Sciatic nerve (tissue), 2 donors: ENCODE measurements at places on chromosomes 5 and 9.
A peak's percentile ranks its signal among the peaks of the same experiment; 100 is the strongest.

DNA sequence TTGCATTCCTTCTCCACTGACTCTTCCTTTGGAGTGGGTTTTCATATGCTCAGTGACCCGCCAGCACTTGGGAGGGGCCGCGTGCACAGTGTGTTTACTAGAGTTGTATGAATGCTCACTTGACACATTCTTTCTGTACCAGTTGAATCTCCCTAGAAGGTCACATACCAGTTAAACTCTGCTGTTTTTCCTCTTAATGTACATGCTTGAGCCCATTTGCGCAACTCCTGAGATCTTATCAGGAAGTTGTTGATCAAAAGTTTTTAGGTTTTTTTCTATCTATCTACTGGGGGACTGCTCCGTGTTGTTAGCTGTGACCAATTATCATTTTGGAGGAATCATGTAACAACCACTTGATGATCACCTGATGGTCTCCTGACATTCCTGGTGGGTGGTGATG is 392.7 kb downstream of the CDH9 start:
- DNase-seq: no peak

DNA sequence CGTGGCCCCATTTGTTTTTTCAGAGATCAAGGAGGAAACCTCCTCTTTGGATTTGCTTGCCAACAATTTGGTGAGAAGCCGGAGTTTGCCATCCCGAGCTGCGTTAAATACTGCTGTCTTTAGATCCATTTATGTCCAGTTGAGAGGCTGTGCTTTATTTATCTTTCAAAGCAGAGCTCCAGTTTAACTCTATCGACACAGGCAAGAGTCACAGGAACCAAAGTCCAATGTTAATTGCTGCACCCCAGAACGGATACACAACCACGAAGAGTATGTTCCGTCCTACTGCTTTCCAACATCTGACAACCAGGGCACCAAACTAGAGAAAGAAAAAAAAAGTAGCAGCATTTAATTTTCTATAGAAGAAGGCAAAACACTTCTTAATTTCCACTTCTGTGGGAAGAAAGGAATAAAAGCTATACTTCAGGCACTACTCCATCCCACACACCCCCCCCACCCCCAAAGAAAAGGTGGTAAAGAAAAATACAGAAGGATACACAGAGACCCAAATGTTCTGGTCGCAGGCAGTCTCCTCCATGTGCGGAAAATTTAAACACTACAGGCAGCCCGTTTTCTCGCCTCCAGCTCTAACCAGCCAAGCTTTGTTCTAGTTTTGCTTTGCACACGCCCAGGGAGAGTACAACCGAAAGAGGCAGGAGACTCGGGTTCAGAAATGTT is 1.1 kb downstream of the FEM1C start:
- no peak for DNase-seq

GRCh38 chr5:111859533-111860270 is 102.7 kb upstream of the NREP start:
- no peak for DNase-seq

DNA sequence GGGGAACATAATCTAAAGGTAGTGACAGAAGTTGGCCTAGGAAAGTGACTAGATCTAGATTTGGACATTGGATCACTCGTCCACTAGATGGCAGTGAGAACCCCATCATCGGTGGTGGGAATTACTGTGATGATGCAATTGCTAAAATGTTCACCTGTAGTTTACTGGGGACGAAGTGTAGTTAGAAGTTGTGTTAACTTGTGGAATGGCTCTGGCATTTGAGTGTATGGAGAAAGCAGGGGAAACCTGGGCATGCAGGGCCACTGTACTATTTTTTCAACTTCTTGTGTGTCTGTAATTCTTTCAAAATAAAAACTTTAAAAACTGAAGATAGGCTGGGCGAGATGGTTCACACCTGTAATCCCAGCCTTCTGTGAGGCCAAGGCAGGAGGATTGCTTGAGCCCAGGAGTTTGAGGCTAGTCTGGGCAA is 75.5 kb downstream of the PHAX start:
- peak; percentile 68 for DNase-seq

GRCh38 chr5:137218471-137218870 is 280.7 kb downstream of the SPOCK1 start:
- no peak for DNase-seq

DNA sequence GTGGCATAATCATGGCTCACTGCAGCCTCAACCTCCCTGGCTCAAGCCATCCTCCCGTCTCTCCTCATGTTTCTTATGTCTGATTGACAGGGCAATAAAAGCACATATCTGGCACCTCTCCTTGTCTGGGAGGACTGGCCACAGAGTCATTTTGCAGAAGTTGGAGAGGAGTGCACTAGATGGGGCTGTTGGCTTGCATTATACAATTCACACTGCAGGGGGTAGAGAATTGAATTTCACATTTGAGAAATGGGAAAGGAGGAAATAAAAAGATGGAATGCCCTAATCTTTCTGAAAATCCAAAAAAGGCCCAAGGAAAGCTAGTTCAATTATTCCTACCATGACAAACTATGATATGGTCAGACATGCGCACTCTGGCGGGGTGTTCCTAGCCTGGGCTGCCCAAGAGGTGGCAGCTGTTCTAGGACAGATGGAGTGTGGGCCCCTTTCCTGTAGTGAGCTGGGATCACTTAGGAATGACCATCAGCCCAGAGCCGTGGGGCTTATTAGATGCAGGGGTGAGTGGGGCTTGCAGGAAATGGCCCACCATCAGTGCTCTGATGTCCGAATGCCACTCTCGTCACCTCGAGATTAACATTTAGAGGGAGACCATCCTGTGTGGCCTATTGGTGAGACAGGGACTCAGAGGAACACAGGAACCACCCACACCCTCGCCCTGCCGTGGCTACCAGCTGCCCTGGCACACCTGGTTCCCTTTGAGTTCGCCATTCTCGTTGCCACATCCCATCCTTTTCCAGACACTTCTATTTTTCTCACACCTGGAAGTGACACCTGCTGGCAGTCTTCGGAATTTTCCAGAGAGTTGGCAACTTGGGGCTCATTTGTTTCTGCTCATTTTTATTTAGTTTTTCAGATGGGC is 21.8 kb upstream of the ANKRD18A start:
- no peak for DNase-seq
